ENCODE measurements at places on chromosomes 4 and X. TPM values are rescaled to one million over a fixed set of nuclear protein-coding genes. Genes with fewer than 3 reads are reported as not detected.

Gene VSIG4
- 18.9 TPM for polyA plus RNA-seq

Gene TDO2
- not detected for polyA plus RNA-seq

DNA sequence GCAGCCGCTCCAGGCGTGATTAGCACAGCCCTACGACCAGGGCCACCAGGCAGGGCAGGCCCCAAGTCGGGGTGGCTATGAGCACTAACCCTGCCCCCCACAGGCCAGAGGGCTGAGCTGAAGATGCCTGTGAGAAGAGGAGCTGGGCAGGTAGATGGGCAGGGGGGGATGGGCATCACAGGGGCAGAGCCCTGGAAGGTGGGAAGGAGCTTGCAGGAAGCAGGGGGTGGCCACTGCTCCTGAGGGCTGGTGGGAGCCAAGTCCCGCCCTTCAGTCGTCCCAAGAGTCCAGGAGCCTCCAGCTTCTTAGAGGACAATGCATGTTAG lies 7.3 kb upstream of the MXD4 start:
- DNase-seq, result no peak

Gene HPGD
- polyA plus RNA-seq, result 2.7 TPM

Gene SPANXC
- not detected for polyA plus RNA-seq

- no peak for DNase-seq
These were observed 28.6 kb downstream of the SLC16A2 start for GRCh38 chrX:74449937-74450330.

DNA sequence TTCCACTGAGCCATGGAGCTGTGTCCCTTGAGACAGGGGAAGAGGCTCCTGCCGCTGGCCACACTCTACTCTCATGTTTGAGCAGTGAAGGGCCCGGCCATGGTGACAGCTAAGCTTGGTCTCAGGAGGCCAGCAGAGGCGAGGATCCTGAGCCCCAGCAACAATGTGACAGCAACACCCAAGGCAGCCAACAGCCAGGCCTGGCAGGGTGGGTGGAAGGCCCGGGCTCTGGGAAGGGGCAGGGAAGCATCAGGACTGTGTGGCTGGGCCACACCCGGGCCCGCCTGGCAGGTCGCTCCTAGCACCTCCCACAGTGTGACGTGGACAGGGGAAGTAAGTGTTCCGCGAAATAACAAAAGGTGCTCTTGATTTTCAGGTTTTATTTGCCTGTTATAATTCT lies 24.8 kb downstream of the L1CAM start:
- DNase-seq, result no peak

Gene ASMT
- polyA plus RNA-seq, result not detected

- DNase-seq, result no peak
These were observed 133.3 kb downstream of the DCK start for GRCh38 chr4:71126719-71127118.

DNA sequence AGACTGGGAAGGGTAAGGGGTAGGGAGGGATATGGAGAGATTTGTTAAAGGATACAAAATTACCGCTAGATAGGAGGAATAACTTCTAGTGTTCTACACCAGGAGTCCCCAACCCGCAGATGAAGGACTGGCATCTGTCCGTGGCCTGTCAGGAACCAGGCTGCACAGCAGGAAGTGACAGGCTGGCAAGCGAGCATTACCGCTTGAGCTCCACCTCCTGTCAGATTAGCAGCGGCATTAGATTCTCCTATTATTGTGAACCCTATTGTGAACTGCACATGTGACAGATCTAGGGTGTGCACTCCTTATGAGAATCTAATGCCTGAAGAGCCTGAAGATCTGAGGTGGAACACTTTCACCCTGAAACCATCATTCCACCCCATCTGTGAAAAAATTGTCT lies 27.9 kb upstream of the BBS7 start:
- no peak for DNase-seq

DNA sequence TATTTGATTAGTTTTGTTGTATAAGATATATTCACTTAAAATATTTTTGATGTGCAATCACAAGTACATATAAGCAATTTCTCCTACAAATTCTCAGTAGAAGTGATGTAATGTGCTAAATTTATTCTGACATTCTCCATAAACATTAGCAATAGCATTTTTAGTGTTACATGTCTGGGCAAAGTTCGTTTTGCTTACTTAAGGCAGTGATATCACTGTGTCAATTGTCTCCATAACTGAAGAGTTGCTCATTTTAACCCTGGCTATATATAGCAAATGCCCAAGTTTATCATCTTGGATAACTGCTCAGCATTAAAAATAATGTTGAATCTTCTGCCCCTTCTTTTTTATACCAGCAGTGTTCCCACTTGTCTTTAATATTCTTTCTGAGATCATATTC lies 340.0 kb upstream of the NDST4 start:
- no peak for DNase-seq

DNA sequence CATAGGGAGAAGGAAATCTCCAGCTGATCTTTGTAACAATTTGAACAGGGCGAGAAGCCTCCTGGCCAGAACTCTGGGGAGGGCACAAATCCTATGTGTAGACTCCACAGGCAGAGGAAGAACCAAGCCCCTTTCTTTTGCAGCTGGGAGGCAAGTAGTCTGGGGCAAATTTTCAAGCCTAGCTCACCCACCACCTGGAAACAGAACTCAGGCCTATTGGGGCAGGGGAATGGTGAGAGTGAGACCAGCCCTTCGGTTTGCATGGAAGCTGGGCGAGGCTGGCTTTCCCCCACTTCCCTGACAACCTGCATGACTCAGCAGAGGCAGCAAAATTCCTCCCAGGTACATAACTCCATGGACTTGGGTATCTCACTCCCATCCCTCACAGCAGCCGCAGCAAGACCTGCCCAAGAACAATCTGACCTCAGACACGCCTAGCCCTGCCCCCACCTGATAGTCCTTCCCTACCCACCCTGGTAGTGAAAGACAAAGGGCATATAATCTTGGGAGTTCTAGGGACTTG lies 138.2 kb downstream of the EMCN start:
- DNase-seq, result no peak

- DNase-seq, result no peak
These were observed 15.1 kb downstream of the PRIMPOL start for GRCh38 chr4:184664445-184665210.

- DNase-seq, result no peak
These were observed 303.7 kb downstream of the HNRNPD start for GRCh38 chr4:82069883-82070638.

- peak; percentile 85 for DNase-seq
These were observed 726 bp upstream of the KANTR start for GRCh38 chrX:53093177-53093655.

DNA sequence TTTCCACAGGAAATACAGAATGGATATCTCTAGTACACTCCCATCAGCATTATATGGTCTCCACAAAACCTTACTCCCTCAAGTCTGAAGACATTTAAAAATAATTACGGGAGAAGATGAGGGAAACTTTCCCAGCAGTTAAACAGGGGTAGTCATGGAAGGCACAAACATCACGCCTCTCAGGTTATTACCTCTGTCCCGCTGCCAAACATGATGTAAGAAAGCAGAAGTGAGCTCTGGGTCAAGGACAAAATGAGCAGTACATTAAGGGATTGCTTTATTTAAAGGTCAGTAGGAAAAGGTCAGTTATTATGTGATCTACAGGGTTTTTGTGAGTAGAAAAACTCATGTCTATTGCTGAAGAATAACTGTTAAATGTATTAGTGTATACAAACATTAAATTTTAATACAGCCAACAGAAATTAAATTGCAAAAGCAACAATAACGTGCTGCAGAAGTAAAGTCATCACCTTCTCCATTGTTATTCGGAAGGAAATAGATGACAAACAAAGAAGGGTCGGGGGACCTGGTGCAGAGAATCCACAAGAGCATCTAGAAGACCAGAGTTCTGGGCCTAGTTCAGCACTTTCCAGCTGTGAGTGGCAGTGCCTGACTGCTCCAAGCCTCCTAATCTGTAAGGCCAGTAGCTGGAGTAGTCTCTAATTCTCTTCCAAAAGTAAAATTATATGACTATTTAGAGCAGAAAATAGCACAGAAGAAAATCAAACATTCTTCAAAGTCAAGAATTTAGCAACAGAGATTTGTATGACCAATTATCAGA lies 171.2 kb downstream of the PPP3CA start:
- DNase-seq, result peak; percentile 83

Gene CNGA1
- polyA plus RNA-seq, result 0.13 TPM

GRCh38 chr4:60422439-60422838 lies 777.7 kb upstream of the ADGRL3 start:
- DNase-seq, result no peak

- no peak for DNase-seq
These were observed 40.5 kb upstream of the HSD17B10 start for GRCh38 chrX:53474707-53475106.

DNA sequence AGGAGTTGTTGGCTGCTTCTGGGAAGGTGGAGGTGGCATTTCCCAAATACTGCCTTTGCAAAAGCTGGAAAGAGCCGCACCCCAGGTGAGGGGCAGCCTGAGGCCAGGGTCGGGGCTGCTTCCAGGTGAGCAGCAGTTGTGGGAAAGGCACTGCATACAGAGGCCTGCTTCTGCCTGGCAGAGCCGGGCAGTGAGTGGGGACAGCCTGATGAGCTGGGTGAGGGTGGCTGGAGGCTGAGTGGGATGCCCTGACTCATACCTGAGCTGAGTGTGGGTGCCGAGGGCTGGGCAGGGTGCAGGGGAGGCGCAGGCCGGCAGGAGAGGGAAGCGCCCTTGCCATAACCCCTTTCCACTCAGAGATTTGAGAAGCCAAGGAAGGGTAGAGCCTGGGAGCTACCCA lies 6.5 kb upstream of the PSAPL1 start:
- no peak for DNase-seq

Gene KLB
- polyA plus RNA-seq, result 0.03 TPM

GRCh38 chr4:169209388-169209883 lies 61.3 kb downstream of the SH3RF1 start:
- no peak for DNase-seq

GRCh38 chr4:1152290-1152689 lies 20.1 kb downstream of the SPON2 start:
- DNase-seq, result peak; percentile 53

DNA sequence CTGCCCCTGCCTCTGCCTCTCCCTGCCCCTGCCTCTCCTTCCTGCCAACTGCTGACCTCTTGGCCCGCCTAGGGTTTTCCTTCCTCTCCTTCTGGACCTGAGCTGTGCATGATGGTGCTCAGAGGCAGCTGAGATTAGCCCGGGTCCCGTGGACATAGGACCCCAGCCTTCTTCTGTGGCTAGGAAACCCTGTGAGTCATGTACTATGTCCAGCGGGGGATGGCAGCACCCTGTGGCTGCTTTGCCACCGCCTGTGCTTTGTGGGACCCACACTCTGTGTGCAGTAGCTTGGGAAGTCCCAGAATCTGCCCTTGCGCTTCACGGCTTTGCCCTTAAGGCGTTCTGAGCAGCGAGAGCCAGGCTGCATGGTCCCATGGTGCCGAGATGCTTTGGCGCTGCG lies 105.5 kb upstream of the PSAPL1 start:
- DNase-seq, result no peak

DNA sequence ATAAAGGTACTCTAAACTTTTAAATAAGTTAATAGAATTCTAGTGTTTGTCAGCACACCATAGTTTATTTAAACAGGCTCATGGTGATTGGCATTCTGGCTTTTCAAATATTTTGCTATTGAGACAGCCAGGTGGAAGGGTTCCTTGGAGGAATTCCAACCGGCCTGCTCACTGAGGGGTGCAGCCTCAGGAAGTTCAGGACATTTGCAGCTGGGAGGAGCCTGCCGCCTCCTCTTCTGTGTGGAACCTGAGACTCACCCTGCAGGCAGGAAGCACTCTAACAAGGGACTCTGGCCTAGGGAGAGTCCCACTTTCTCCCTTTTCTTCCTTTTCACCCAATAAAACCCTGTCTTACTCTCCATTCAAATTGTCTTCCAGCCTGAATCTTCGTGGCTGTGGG lies 1328.0 kb downstream of the FSTL5 start:
- no peak for DNase-seq

DNA sequence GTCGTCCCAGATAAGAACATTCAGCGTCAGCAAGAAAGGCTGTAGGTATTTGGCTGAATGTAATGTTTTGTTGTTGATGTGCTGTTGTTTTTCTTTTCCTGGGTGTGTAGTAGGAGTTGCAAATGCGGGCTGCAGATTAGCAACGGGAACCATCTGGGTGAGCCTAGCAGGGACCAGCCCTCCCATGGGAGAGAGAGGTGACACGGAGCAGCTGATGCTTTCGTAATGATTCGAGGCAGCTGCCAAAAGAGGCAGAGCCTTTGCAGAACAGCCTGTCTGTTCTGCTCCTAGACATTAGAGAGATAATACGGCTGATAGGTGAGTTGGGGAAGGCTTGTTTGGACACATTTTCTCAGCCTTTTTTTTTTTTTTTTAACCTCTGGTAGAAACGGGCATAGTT lies 25.3 kb downstream of the ARSF start:
- peak; percentile 25 for DNase-seq

- no peak for DNase-seq
These were observed 61.3 kb downstream of the NUDT11 start for GRCh38 chrX:51435101-51435500.

DNA sequence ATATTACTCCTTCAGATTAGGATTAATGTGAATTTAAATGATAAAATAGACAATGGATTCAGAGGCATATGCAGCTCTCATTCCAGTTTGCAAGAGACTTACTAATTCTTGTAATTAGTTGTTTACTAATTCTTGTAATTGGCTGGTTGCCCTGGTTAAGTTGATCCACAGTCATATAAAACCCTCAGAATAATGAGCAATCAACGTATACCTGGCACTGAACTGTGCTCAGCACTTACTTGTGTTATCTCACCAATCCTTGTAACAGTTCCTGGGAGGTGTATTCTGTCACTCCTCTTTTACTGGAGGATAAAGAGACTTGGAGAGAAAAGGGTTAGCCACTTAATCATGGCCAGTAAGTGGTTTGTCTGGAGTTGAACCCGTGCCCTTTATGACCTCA lies 10.5 kb downstream of the HERC5 start:
- no peak for DNase-seq

Gene ADGRL3
- 13.8 TPM for polyA plus RNA-seq

DNA sequence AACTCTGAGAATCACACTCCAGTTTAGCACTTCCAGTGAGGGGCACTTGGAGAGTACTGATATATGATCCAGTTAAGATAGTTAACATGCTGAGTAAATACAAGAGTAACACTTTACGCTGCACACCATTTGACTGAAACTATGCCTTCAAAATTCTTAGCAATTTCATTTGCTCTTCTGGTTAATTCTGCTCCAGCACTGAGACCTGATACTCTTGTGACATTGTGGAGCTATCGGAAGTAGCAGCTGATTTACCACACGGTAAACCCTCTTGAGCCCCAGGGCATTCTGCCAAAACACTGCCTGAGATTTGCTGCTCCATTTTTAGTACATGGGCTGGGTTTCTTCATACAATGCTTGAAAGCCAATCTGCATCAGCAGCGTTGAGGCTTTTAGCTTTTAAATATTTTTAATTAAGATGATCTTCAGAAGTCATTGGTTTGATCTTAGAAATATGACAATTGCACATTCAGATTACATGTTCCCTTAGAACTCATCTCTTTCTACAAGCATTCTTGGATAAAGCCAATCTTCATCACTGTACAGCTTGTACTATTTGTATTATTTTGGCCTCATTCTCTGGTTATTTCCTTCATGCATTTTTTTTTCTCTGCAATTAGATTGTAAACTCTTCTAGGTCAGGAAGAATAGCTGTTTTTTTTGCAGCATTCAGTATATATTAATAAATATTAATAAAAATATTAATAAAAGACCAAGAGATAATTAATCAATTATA lies 67.8 kb upstream of the ETNPPL start:
- peak; percentile 76 for DNase-seq

GRCh38 chr4:68152411-68152810 lies 22.7 kb upstream of the TMPRSS11F start:
- no peak for DNase-seq

Measured in muscle of leg (tissue), 16 donors.